ENCODE measurements at places on chromosomes 16 and 17. TPM values are rescaled to one million over a fixed set of nuclear protein-coding genes. Genes with fewer than 3 reads are reported as not detected.

DNA sequence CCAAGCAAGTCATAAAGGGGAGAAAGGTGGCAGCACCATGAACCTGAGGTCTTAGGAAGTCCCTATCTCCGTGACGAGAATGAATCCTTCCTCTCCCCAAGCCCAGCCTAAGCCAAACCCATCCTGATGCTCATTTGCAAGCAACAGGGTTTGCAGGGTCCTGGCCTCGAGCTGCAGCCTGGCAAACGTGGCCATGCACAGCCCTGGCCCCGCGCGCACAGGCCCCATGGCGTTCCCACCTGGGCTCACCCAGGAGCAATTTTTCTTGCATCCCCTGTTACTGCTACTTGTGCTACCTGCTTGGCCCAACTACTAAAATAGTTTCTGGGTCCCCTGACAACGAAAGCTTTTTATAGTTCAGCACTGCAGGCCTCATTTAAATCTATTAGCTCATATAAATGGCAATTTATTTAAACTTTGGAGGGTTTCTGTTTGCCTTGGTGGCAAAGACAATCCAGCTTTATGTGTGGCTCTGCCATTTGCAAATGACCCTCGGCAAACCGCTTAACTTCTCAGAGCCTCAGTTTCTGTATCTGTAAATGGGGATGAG is 141.5 kb downstream of the C16orf78 start:
- no peak for DNase-seq

DNA sequence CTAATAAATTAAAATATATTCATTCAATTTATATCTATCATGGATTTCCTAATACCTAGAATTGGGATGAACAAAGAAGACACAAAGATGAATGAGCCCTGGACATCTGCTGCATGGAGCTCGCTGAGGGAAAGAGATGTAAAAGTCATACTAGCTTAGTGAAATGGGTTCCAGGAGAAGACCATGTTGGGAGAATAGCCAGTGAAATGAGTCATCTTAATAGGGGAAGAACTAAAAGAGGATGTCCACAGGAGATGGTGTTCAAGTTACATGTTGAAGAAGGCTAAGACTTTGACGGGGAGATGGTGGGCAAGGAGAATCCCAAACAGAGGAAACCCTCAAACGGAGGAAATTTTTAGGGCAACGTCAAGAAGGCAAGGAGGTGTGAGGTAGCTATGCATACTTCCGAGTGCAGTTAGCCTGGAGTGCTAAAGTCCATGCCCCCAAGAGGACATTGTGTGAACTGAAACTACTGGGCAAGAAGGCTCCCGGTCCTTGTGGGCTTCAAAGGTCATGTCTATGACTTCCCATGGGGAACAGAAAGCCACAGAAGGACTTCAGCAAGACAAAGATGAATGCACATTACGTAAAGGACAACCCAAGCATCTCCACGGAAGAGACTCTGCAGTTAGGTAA is 220.5 kb upstream of the CDH11 start:
- no peak for DNase-seq

DNA sequence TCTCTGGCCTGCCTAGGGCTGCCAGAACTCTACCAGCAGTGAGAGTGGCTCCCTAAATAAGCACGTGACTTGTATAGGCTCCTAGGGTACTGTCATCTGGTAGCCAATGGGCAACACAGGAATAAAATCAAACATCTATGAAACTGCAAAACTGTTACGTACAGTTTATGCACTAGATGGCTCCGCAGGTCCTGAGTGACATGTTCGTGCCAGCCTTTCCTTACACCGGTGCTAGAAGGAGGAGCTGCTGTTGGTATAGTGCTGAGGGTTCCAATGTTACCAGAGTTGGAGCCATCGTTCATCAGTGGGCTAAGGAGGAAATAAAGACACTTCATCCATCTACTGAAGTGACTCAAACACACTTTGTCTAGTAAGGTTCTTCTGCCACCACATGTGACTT is 63.2 kb upstream of the TRAP1 start:
- DNase-seq, result no peak

GRCh38 chr17:42872251-42872965 is 21.4 kb downstream of the AOC3 start:
- no peak for DNase-seq

DNA sequence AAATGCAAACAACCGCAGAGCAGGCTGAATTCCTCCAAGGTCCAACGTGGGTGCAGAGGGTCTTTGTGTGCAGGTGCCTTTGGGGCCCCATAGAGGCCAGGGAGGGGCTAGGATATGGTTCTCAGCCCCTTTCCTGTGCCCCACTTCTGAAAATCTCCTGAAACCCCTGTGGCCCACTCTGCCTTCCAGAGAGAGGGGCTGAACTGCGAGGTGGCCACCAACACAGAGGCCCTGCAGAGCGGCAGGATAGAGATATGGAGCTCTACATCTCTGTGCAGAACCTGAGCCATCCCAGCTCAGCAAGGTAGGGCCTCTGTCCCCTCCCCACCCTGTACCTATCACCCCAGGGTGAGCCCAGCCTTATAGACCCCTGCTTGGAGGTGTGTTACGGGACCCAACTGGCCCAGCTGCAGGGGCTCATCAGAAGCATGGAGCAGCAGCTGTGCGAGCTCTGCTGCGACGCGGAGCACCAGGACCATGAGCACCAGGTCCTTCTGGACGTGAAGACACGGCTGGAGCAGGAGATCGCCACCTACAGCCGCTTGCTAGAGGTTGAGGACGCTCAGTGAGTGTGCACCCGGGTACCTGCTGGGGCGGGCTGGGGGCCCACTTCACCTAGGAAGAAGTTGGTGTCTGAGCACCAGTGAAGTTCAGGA is 5.5 kb downstream of the USP6 start:
- DNase-seq, result peak; percentile 54

DNA sequence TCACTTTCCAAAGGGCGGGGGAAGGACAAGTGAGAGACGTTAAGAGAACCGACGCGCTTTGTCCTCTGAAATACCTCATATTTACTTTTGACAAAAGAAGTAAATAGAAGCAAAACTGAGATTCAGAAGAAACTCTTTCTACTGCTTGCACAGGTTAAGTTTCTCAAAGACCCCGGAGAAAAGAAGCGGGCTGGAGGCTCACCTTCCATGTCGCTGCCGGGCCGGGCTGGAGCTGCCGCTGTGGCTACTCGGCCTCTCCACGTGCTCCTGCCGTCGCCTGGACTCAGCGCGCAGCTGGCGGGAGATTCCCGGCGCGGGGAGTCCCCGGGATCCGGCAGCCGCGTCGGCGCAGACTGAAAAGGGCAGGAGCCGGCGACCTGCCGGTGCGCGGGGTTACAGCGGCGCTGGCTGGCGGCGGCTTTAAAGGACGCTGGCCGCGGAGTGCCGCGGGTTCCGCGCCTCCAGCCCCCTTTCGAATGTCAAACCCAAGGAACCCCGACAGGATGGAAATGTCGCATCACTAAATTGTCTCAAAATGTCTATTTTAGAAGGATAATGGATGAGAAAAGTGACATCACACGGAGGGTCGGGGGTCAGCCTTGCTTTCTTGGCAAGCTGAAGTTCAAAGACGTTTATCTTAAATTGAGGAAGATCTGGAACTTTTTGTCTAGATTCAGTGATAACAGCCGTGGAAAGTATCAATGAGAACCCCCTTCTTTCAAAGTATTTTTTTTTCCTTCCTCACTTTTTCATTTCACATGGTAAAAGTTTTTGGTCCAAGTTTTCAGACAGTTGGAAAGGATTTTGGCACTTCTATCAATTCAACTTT is at the start of gene IKZF3:
Gene IKZF3, minus strand, starts transcription at position 395 of the 829 bp plus-strand sequence. Its CDS starts 186 bp downstream, at position 209.
- DNase-seq, result no peak

DNA sequence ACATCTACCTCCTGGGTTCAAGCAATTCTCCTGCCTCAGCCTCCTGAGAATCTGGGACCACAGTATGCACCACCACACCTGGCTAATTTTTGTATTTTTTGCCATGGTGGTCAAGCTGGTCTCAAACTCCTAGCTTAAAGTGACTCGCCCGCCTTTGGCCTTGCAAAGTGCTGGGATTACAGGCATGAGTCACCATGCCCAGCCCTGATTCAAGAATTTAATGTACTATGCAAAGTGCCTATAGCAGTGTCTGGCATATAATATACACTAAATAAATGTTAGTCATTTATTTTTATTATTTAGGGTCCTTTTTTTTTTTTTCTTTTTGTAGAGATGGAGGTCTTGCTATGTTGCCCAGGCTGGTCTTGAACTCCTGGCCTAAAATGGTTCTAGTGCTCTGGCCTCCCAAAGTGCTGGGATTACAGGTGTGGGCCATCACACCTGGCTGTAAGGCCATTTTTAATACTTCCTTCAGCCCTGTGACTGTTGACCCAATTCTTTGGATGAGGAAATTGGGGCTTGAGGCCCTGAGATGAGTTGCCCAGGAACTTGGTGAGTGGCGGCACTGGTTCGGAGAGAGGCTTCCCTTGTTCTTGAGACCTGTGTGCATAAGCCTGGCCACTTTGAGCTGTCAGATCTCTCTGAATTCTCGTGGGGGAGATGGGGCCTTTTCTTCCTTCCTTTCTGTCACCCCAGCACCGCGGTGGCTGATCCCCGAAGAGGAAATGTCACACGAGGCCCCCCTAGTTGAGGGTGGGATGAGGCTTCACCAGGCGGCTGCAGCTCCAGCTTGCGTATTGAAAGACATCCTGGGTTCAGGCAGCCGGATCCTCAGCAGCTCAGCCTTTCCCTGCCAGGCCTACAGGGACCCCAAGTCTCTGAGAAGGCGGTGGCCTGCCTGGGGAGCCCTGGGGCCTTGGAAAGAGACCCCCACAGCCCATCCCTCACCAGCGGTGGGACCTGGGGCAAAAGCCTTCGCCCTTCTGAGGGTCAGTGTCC is 38.7 kb downstream of the LAT start:
- DNase-seq, result peak; percentile 34

GRCh38 chr16:23830276-23830675 is 5.5 kb upstream of the PRKCB start:
- no peak for DNase-seq

- DNase-seq, result no peak
Observed at GRCh38 chr17:50190603-50191358, 10.7 kb downstream of the COL1A1 start.

GRCh38 chr16:12677502-12677901 is 126.2 kb downstream of the CPPED1 start:
- DNase-seq, result no peak

The PARD6A gene
- total RNA-seq, result 14.7 TPM

The WNT9B gene
- not detected for total RNA-seq

The SSTR5 gene
- total RNA-seq, result not detected

All from sigmoid colon (tissue), 7 donors.